ENCODE measurements at places on chromosomes 7 and 10.

GRCh38 chr7:25857376-25858067 lies 294.5 kb upstream of the NFE2L3 start:
- no peak for DNase-seq

DNA sequence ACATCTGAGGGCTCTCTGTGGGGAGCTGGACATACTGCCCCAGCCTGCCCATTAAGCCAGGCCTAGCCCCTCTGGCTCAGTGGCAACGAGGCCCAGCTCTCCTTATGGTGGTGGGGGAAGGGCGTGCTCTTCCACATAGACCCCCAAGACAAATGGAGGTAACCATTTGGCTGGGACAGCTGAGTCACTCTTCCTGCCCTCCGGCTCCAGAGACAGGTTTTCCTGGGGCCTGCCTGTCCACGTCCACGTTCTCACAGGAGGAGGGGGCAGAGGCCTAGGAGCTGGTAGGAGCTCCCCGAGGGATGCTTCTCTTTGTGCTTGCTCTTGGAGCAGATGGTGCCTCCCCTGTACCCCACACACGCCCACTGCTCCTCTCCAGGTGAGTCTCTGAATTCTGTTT lies 33.5 kb downstream of the TSPAN15 start:
- DNase-seq, result no peak

DNA sequence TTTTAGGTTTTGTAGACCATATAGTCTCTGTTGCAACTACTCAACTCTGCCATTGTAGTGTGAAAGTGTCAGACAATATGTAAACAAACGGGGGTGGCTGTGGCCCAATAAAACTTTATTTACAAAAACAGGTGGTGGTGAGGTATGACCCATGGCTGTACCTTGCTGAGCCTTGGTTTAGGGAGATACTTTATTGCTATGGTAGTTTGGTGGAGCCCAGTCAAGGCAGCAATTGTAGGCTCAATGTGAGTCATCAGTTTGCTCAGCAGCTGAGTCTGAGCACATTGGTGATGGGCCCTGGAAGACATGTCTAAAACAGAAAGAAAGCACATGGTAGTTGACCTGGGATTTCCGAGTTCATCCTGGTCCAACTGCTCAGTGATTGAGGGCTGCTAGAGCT lies 242.5 kb downstream of the REEP3 start:
- no peak for DNase-seq

DNA sequence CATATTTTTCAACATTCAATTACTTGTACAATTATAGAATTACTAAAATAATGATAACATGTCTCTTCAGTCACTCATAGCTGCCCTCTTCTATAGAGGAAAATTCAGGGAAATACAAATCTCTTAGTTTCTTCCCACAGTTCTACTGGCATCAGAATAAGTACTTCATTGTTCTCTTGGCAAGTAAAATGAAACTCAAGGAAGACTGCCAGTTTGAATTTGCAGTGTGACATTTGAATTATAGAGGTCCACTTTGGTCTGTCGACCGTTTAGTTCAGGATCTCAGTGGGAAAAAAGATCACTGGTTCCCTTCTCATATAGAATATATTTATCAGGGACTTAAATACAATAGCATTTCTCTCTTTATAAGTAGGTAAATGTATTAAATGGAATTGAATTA lies 114.5 kb downstream of the PON1 start:
- no peak for DNase-seq

- no peak for DNase-seq
Observed at GRCh38 chr7:5225616-5226290, 35.7 kb downstream of the WIPI2 start.

Data from activated naive CD4-positive, alpha-beta T cell (primary cell).